ENCODE measurements at places on chromosomes 16 and 17.

DNA sequence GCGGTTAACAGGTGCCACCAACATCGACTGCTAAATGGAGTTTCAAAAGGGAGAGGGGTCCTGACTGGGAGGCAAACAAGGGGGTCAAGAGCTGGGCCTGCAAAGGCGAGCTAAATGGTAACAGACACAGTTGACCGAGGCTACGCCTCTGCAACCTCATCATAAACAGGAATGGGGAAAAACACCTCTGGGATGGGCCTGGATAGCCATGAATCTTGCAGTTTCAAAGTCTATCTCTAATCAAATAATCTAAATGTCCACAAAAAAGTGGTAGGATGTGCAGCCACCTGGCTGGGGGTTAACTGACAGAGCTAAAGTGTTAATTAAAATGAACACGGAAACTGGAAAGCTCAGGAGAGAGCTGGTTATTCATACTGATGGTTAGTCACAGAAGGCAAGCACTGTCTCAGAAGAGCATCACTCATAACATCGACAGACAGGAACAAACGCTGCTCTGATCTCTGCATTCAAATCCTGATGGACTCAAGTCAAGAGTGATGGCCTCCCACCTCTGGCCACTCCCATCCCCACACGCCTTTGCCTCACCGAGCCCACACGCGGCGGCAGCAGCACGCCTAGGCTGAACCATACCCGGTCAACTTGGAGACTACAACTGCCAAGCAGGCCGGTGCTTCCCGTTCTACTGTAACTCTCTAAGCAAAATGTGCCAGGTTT is 56.3 kb downstream of the CREBBP start:
- no peak overlapping the region for H3K27ac ChIP-seq
- no peaks in the 10 kb centered on the region for H3K27me3 ChIP-seq
- H3K4me3 ChIP-seq, result no peak overlapping the region
- no peaks in the 10 kb centered on the region for H3K36me3 ChIP-seq
- peaks cover 63% of the 10 kb centered on the region for H3K4me1 ChIP-seq

- H3K36me3 ChIP-seq, result peaks cover 29% of the 10 kb centered on the region
- H3K4me1 ChIP-seq, result peaks cover 72% of the 10 kb centered on the region
- no peak overlapping the region for H3K4me3 ChIP-seq
- no peak for DNase-seq
- no peak overlapping the region for H3K27ac ChIP-seq
Observed at GRCh38 chr17:65052585-65052984, 4.0 kb downstream of the GNA13 start.

DNA sequence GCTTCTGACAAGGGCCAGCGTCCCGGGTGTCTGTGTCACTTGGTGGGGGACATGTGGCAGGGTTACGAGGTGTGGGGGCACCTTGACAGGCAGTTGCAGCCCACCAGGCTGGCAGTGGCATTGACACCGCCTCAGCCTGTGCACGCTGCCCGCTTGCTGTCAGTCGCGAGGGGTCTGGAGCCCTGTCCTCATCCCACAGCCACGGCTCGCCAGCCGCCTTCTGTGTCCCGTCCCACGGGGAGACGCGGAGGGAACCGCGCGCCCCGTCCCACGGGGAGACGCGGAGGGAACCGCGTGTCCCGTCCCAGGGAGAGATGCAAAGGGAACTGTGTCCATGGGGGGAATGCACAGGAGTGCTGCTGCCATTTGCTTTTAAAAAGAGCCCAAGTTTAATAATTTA is 3.5 kb downstream of the PABPN1L start:
- H3K4me3 ChIP-seq, result no peak overlapping the region
- no peak overlapping the region for H3K27ac ChIP-seq
- H3K27me3 ChIP-seq, result no peaks in the 10 kb centered on the region
- H3K36me3 ChIP-seq, result peaks cover 43% of the 10 kb centered on the region
- no peak for DNase-seq
- H3K4me1 ChIP-seq, result peaks cover 11% of the 10 kb centered on the region

- no peaks in the 10 kb centered on the region for H3K4me1 ChIP-seq
- H3K27ac ChIP-seq, result no peak overlapping the region
- peaks cover 5% of the 10 kb centered on the region for H3K27me3 ChIP-seq
- DNase-seq, result no peak
- no peak overlapping the region for H3K4me3 ChIP-seq
Observed at GRCh38 chr16:50516890-50517289, 31.3 kb upstream of the NKD1 start.

GRCh38 chr17:57595947-57596695 is 149.0 kb downstream of the CCDC182 start:
- no peak overlapping the region for H3K27ac ChIP-seq
- H3K4me3 ChIP-seq, result no peak overlapping the region
- no peaks in the 10 kb centered on the region for H3K27me3 ChIP-seq
- no peak for DNase-seq
